ENCODE measurements at places on chromosomes 5 and 9.

GRCh38 chr9:116250891-116251290, 97.3 kb downstream of the PAPPA start:
- no peak for DNase-seq

DNA sequence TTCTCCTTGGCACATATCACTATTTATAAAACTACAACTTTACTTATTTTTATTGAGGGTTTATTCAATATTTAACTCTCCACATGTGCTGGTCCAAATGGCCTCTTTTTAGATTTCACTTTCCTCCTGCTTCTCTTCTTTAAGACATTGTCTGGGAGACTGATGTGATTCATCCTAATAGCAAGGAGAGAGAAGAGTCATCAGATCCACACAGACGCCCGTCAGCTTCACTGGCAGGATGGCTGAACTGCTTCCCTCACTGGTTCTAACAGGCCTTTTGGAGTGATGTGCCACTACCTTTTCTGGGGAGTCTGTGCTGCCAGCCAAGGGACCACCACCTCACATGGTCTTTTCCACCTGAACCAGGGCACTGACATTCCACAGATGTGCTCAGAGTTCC, 16.5 kb upstream of the ROR2 start:
- no peak for DNase-seq

DNA sequence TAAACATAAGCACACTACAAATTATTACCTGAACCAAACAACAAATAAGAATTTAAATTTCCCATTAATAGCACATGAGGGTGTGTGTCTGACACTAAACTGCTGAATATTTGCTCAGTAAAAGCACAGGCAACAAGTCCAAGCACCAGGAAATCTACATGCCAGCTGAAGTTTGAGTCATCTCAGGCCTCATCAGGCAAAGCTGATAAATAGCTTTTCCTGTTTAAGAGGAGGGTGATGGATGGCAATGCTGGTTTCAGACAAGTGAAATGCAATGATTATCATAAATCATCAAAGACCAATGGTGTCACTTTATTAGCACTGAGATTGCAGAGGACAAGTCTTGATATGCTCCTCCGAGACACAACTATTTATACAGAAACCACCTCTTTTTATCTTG, 1668.0 kb upstream of the C9orf72 start:
- no peak for DNase-seq

DNA sequence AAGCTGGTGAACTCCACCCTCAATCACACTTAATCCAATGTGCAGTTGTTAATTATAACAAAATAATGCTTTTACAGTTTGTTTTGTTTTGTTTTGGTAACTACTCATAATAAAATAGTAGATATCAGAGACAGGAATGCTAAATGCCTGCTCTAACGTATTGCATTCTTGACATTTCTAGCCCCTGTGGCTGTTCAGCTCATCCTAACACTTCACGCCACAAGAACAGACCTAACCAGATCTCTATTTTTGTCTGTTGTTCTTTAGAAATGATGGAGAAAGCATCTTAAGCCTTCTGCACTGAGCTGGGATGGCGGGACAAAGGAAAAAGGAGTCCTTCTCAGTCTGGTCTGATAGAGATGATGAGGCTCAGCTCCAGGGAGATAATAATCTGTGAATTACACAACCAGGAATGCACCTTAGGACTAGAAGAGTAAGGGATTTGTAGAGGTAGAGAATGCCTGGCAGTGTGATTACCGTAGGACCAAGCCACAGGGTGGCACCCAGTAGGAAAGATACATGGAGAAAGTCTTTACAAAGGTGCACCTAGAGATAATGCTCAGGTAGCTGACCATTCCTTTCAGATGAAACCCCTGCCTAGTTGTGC, 628.8 kb downstream of the PDE4D start:
- no peak for DNase-seq
